MM.1S (cell line): ENCODE measurements at places on chromosomes 13 and 19.

GRCh38 chr13:28856287-28856686 lies 36.1 kb downstream of the MTUS2 start:
- no peak for DNase-seq

DNA sequence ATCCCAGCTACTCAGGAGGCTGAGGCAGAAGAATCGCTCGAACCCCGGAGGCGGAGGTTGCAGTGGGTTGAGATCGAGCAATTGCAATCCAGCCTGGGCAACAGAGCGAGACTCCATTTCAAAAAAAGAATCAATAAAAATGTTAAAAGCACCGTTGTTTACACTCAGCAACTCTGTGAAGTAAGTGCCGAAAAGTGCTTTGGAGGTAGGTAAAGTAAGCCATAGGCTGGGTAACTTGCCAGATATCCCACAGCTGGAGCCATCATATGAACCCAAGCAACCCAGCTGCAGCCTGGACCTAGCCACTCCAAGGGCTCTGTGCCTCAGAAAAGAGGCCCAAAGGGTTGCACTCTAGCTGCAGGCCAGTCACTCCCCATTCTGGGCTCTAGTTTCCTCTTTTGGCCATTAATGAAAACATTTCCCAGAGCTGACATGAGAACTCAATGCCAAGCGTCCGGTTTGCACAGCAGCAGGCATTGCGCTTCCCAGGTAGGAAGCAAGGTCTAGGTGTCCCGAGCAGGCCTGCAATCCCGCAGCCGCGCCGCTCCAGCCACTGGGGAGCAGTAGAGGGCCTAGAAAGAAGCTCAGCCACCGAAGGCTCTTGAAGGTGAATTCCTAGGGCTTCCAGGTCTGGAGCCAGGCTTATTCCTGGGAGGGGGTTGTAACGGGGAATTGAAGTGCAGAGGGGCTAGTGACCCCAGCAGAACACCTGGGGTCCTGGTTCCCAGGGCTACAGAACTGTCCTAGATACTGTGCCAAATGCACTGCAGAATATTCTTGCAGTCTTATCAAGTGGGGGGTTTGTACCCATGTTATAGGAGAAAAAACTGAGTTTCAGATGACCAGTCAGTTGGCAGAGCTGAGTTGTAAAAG lies 4.1 kb upstream of the CD79A start:
- DNase-seq: peak; percentile 51

GRCh38 chr19:48779636-48780035 lies 24.3 kb downstream of the FGF21 start:
- no peak for DNase-seq

GRCh38 chr19:2286402-2287140 lies 4.6 kb upstream of the PEAK3 start:
- no peak for DNase-seq

GRCh38 chr19:1865172-1866010 lies 2.0 kb upstream of the KLF16 start:
- DNase-seq: no peak

DNA sequence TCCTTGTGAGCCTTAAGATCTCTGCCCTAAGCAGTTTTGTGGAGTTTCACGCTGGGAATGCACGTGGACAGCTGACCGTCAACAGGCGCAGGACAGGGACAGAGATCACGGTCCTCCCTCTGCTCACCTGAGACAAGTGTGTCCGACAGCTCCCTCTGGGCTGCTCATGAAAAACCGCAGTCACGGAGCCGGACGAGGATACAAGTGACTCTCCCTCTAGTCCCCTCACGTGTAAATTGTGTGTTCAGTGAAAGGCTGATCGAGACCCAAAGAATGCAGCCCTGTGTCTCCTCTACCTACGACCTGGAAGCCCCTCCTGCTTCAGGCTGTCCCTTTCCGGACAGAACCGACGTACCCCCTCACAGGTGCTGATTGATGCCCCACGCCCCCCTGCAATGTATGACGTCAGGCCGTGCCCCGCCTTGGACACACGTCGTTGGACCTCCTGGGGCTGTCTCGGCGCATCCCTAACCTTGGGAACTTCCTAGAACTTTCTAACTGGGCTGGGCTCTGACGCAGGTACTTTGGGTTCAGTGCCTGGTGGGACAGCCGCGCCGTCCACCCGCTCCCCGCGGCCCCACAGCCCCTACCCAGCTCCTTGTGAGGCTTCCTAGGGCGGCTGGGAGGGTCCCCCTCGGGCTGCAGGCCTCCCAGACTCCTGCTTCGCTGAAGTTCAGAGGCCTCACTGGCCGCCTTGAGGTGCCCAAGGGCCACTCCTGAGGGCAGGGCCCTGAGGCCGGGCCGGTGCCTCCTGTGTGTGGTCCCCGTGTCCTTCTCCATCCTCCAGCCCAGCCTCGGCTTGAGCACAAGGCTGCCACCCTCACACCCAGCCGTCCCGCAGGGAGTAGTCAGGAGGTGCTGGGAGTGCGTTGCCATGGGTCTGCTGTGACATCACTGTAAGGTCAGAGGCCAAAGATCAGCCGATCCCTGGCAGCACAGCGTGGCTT lies at the start of gene C13orf46:
Gene C13orf46 (minus strand): TSS at position 859 of the 947 bp plus-strand sequence. CDS start 79 bp downstream, at position 780.
- no peak for DNase-seq

DNA sequence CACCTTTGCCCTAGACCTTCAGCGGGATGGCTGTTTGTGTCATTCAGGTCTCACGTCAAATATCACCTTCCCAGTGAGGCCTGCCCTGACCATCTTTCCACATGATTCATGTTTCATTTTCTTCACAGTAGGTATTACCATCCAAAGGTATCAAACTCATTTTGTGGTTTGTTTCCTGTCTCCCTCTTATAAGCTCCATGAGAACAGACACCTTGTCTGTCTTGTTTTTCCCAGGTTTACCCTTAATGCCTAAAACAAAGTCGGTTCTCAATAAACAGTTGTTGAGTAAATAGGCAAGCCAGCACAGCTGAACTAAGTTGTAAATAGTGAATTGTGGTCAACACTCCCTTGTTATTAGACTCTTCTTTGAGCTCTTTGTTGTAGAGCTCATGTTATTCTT lies 122.6 kb upstream of the GJB6 start:
- no peak for DNase-seq

- no peak for DNase-seq
These were observed 6.1 kb downstream of the MZF1 start for GRCh38 chr19:58566989-58567388.

GRCh38 chr13:91162180-91162579 lies 185.3 kb upstream of the MIR17HG start:
- DNase-seq: no peak

- DNase-seq: no peak
These were observed 7.0 kb upstream of the SPACA6 start for GRCh38 chr19:51686171-51686570.

DNA sequence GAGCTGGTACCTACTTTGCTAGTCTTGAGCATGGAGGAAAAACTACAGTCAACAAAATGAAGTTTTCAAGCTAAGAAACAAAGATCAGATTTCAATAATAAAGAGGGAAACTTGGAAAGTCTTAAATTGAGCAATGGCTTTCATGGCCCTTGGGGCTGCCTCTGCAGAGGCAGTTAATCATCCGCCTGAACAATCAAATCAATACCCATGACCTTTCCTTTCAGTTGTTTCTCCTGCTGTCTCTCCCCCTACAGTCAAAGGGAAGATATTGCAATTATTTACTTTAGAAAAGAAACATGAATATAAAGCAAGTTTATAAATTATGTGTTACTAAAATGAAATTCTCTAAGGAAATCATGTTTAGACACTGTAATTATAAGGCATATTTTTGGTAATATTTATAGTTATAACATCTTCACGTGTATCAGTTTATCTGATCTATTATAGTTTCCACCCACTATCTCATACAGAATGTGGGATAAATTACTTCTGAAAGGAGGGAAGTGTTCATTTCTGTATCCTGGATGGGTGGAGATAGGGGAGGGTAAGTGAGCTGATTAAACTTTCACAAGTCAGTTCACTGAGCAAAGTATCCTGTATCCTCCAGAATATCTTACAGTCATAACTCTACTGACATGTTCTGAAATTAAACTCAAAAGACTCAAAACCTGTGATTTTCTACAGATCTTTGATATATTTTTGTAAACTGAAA lies 72.4 kb upstream of the TSC22D1 start:
- DNase-seq: no peak

DNA sequence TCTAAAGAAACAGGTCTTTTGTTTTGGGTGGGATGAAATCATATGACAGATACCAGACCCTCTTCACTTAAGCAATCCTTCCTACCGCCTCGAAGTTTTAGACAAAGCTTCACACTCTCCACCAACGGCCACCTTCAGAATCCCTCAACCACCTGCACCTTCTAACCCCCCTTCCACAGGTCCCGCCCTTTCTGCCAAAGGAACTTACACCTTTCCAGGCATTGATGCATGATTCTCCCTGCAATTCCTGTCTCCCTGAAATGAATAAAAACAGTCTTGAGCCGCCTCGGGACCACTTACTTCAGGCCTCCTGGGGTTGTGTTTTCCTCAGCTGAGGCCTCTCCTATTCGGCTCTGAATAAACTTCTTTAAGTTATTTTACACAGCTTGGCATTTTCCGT lies 859 bp downstream of the ZNF433 start:
- DNase-seq: no peak

DNA sequence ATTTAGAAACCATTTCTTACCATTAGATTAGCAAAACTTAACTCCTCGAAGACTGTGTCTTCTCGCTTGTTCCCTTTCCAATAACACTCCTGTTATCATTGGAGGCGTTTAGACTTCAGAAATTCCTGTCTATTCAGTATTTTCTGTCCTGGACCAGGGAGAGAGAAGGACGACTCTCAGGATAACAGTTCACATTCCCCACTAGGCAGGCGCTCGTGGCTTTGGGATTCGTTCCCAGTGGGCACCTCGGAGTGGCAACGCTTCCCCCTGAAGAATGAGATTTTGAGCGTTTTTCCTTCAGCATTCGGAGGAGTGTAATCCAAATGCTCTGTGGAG lies 429 bp upstream of the ZNF225 start:
- DNase-seq: no peak

GRCh38 chr13:33628662-33629061 lies 189.3 kb upstream of the RFC3 start:
- no peak for DNase-seq

DNA sequence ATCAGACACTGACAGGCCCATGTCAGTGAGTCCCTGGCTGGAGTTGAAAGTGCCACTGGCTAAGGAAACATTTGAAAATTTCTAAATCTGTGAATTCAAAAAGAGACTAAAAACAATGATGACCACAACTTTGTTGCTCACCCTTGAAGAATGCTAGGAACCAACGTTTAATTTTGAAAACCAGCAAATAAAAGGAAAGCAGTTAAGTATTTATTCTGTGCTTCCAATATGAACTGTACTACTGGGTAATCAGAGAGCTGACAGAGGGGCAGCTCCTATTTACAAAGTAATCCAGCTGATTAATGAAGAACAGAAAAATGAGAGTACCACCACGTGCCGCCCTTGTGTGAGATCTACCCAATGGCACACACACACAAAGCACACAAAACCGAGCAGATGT lies 44.7 kb upstream of the LATS2 start:
- DNase-seq: no peak

GRCh38 chr13:99412856-99413255 lies 88.4 kb upstream of the TM9SF2 start:
- no peak for DNase-seq

- no peak for DNase-seq
These were observed 3.8 kb upstream of the UQCR11 start for GRCh38 chr19:1609103-1609396.

DNA sequence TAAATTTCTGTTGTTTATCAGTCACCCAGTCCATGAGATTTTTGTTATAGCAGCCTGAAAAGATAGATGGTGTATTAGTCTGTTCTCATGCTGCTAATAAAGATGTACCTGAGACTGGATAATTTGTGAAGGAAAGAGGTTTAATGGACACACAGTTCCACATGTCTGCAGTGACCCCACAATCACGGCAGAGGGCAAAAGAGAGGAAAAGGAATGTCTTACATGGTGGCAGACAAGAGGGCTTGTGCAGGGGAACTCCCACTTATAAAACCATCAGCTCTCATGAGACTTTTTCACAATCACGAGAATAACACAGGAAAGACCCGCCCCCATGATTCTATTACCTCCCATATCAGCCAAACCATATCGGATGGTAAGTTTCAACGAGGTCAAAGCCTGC lies 309.2 kb downstream of the LIG4 start:
- DNase-seq: no peak

DNA sequence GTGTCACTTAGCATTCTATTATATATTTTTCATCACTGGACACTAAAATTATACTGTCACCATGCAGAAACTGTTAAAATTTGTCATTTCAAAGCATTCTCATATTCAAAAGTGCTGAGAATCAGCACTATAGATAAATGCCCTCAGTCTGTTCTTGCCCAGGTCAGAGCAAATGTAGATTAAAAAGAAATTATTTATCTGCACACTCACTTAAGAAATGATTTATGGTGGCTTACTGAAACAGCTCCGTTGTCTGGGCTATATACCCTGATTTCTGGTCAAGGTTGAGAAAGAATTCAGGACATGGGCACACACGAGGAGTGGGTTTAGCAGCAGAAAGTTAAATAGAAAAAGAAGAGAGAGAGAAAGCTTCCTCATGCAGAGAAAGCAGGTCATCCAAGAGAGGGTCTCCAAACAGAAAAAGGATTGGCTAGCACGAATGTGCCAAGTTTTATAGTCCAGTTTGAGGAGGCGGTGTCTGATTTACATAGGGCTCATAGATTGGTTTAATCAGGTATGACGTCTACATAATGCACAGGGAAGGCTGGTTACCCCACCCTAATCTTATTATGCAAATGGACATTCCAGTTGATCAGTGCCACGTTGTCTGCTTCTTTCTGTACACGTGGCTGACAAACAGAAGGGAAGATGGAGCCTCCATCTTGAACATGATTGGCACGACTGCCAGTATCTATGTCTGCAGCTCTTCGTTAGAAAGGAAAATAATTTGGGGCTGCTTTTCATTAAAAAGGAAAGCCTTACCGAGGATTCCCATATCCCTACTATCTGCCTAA lies 47.3 kb upstream of the N4BP2L1 start:
- no peak for DNase-seq

GRCh38 chr13:39315796-39316195 lies 277.5 kb downstream of the NHLRC3 start:
- DNase-seq: no peak

DNA sequence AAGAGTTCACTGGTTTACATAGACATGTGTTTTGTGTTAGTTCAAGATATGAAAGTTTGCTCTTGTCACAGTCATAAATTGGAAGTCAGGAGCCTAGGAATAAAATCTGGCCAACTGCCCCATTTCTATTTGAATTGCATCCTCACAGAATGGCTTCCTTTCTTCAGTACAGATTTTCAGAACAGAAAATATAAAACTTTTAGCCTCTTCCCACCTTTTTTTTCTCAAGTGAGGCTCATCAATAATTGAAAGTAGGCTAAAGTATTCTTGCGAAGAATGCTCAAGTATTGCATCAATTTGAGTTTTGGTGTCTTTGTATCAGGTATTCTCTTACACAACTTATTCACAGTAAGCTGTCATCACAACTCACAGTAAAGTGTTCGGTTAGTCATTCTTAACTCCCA lies 802.7 kb downstream of the PCDH9 start:
- no peak for DNase-seq
